T-helper 2 cell treated with Interferon-gamma antibody and Interleukin-4, amounts not matched to agents 5 μg/mL and 100 μg/mL, for 36 hours (primary cell): ENCODE measurements at places on chromosomes 6 and 20.
A peak's percentile ranks its signal among the peaks of the same experiment; 100 is the strongest.

DNA sequence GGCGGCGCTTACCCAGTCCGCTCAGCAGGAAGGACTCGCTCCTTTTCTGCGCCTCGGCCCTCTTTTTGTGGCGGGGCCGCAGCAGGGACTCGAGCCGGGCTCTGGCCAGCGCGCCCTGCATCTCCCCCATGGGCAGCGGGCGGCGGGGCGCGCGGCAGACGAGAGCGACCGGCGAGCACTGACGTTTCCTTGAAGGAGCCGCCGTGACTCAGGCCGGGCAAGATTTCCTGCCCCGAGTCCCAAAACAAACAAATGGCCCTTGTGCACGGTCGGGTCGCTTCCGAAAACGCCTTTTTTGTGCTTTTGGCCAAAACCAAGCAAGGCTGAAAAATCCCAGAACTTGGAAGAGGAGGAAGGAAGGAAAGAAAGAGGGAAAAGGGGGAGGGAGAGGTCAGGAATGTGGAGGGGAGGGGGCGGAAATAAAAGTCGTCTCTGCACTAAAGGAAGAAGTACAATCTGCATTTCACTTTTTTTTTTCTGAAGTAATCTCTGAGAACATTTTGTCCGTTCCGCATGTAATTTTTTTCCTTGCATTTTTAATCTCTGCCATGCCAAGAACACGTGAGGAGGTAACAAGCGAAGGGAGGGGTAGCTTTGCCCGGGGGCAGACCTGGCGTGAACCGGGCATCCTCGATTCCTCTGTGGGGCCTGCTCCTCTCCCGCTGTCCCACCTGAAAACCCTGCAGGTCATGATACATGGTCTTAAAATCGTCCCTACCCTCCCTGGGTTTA is 123.3 kb upstream of the SLC2A12 start:
- peak; percentile 61 for DNase-seq

GRCh38 chr6:125924169-125924568 is 32.4 kb upstream of the HINT3 start:
- DNase-seq = no peak

DNA sequence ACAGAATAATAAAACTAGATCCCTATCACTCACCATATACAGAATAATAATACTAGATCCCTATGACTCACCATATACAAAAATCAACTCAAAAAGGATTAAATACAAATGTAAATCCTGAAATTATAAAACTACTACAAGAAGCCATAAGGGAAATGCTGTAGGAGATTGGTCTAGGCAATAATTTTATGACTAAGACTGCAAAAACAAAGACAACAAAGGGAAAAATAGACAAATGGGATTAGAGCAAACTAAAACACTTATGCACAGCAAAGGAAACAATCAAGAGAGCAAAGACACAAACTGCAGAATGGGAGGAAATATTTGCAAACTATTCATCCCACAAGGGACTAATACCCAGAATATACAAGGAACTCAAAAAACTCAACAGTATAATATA is 4.1 kb upstream of the RNF217 start:
- DNase-seq = no peak

- DNase-seq = no peak
Measured at GRCh38 chr6:20746024-20746423, 211.8 kb downstream of the CDKAL1 start.

DNA sequence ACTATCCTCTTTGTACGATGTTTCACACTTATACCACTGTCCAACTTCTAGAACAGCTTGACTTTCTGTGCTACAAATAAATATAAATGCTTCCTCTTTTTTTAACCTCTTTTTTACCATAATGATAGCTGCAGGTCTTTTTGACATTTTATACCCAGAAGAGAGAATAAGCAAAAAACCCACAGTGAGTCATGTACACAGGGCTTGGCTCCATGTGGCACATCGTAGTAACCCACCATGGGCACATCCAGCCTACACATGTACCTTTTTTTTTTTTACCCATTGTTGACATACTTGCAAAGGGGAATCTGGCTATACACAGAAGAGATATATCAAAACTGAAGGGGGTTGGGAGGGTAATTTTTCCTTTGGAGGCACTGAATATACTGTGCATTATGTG is 59.5 kb upstream of the RSPO3 start:
- DNase-seq = no peak

DNA sequence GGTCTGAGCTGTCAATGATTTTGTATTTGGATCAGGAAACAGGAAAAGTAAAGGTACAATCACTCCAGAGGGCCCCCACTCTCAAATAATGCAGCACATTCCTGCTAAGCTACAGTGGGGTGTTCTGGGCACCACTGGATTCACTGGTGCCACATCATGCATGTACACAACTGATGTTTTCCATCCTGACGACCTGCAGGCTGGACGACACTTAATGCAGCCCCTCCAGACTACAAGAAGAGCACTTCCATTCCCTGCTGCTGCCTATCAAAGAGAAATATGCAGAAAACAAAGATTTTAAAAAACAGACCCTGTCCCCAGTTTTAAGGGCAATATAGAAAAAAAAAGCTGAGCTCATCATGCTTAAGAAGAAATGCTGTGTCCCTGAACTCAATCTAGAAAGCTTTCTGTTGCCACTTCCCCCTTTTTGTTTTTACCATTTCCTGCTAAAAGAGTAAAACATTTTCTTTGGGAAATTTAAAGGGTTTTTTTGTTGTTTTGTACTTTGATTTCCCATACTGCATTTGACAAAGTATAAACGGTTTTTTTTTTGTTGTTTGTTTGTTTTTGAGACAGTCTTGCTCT is 35.5 kb downstream of the ABHD12 start:
- no peak for DNase-seq

GRCh38 chr6:137871291-137871690 is 4.2 kb downstream of the TNFAIP3 start:
- no peak for DNase-seq

DNA sequence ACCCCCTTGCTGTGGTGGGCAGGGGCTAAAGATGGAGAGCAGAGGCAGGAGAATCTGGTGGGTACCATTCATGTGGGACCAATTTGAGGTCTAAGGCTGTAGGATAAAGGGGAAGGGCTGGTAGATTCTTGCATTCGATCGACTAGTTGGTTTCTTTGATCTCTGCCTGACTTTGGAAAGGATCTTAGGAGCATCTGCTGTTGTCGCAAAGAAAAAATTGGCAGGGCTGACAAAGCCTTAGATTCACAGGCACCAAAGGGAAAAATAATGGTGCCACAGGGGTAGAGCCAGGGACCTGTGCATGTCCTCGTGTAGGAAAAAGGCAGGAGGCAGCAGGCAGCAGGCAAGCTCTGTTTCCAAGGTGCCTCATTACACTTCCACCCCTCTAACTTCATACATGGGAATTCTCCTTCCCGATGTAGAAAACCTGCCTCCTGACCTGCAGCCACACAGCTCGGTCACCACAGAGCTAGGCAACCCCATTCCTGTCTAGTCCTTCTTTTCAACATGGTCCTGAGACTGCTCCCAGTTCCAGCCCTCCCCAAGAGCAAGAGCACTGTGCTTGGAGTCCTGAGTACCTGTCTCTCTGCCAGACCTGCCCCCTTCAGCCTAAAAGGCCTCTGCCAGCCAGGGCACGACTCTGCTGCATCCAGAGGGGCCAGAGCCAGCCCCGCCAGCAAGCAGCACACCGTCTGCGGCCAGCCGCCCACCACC is 71.9 kb downstream of the FGD2 start:
- no peak for DNase-seq

- DNase-seq = peak; percentile 44
Measured at GRCh38 chr20:36519012-36519719, 22.2 kb upstream of the MYL9 start.

DNA sequence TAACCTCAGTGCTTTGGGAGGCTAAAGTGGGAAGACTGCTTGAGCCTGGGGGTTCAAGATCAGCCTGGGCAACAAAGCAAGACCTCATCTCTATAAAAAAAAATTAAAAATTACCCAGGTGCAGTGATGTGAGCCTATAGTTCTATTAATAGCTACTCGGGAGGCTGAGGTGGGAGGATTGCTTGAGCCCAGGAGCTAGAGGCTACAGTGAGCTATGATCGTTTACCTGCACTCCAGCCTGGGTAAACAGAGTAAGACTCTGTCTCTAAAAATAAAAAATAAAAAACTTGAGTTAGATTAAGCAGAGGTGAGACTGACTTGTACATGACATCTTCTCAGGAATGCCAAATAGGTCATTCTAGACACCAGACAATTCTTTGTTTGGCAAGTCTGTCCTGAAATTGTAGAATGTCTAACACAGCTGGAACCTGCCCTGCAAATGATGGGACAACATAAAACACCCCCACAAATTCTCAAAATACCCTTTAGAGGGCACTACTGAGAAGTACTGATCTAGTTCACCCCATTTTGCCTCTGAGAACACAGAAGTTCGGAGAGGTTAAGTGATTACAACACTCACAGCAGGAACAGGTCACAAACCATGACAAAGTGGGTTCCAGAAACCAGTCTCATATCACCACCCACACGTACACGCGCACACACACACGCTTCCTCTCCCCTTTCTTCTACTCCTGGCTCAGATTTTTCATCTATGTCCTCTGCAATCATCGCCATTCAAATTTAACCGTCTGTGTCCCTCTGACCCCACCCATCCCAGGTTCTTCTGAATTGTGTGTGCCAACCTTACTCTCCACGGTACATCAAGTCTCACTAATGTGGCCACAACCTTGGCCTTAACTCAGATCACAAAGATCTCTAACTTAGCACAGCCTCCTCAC is 38.3 kb downstream of the ARHGAP18 start:
- DNase-seq = peak; percentile 82

- no peak for DNase-seq
Measured at GRCh38 chr6:121944354-121944753, 455.1 kb upstream of the HSF2 start.

DNA sequence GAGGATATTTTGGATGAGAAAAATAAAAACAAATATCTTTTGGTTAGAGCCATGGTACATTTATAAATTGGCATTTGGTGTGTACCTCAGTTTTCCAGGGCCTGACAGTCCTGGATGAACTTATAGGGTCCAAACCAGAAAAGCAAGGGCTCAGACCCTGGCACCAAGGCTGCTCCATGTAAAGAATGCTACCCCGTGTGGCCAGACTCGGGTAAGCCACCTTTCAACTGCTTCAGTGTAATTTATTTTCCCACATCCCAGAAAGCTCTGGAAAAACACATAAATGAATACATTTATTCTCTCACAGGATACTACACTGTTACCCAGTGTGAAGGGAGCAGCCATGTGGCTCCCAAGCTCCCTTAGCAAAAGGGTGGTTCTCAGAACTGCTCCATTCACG is 13.8 kb downstream of the MRPL14 start:
- DNase-seq = no peak

- no peak for DNase-seq
Measured at GRCh38 chr20:10259166-10259565, 40.5 kb downstream of the SNAP25 start.

DNA sequence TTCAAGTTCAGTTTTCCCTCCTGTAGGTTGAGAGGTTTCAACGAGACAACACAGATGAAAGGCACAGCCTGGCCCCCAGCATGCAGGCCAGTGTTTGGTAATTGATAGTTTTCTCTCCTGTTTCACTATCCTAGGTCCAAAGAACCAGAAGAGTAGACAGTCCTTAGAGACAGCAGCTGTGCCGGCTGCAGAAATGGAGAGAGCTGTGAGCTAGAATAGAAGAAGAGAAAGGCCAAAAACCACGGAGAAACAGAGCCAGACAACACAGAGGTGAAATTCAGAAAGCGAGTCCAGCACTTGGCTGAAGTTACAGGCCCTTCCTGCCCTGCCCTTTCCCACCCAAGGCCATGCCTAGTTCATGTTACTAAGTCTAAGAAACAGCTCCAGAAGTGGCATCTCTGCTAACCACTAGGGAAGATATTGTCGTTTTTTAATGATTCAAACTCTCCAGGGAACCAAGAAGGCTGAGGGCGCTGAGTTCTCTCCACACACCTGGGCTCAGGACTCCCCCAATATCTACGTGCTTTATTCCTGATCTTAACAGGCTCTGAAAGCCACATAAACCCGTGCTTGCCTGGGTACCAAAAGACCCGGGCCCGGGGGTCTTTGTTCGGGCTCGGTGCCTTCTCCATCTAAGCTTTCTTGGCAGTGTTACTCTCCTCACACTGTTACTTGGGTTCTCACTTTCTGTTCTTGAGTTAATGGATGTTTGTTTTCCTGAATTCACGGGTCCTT is 16.5 kb upstream of the RBPJL start:
- no peak for DNase-seq

DNA sequence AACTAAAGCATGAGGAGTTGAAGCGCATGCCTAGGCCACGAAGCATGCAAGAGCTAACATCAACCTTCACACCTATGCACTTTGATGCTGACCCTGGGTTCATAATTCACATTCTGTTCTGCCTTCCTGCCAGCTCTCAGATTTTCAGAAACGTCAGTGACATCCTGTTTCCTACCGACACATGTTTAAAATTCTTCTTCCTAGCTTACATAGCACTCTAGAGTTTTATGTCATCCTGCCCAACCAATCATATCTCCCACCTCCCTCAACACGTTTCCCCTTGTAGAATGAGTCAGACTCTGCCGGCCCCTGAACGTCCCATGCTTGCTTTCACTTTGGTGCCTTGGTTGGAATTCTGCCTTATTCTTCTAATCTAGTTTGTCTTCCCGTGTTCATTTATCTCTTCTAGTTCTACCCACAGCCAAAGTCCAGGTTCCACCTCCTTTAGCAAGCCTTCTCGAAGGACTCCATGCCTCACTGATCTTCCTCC is 97.2 kb upstream of the MAP7 start:
- DNase-seq = peak; percentile 48

DNA sequence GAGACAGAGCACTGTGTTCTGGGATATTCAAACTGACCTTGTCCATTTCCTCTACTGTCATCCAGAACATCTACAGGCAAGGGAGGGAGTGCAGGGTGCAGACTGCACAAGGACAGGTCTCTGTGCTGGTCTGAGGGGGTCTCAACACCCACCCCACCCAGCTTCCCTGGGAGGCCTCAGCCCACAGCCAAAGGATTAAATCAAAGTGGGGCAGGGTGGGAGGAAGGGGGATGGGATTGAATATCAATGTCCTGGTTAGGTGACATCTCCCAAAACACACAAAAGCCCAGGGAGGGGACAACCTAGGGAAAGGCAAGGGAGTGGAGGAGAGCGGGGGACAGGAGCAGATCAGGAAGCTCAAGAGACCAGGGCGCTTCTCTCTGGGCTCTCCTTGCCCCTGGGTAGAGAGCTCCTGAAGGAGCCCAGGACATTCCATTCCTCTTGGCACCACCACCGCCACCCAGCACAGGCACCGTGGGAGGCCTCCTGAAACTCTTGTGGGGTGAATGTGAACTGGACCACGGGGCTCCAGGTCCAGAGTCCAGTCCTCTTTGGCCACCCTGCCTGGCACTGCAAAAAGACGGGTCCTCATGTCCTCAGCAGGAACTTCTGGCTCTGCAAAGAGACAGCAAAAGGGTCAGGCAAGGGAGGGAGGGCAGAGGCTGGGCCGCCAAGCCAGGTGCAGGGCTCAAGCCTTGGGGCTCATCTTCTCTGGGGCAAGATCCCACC is 73.9 kb downstream of the JPH2 start:
- DNase-seq = no peak
